Activated naive CD8-positive, alpha-beta T cell treated with anti-CD3 and anti-CD28 coated beads, Interleukin-2, amount 50 U/mL, for 24 hours (primary cell): ENCODE measurements at places on chromosomes 2 and 18.

- no peak for DNase-seq
Measured at GRCh38 chr2:181240844-181241243, 216.3 kb upstream of the ITGA4 start.

DNA sequence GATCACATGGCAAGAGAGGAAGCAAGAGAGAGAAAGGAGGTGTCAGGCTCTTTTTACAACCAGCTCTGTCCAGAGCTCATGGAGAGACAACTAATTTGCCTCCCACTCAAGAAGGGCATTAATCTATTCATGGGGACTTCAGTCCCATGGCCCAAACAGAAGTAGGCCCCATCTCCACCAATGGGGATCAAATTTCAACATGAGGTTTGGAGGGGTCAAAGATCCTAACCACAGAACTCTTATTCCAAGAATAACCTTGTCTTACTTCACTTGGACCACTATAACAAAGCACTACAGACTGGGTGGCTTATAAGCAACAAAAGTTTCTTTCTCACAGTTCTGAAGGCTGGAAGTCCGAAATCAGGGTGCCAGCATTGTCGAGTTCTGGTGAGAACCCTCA lies 31.8 kb downstream of the GRB14 start:
- DNase-seq, result no peak

GRCh38 chr18:55351241-55351691 lies 236.7 kb downstream of the TCF4 start:
- DNase-seq, result no peak

GRCh38 chr2:237090906-237091305 lies 5.2 kb downstream of the COPS8 start:
- no peak for DNase-seq

DNA sequence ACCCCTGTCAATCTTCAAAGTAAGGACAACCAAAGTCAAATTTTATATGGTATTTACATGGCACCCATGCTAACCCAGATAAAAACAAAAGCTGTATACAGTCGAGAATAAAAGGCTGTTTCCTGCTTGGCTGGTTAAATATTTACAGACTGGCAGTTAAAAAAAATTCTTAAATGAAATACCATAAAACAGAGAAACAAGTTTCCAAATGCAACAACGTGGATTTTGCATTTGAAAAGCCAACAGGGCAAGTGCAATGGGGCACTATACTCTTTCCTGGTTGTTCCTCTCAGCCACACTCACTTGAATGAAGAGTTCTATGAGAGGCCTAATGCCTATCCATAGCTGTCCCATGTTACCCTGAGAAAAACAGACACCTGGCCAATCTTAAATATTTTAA lies 6.1 kb upstream of the NR4A2 start:
- DNase-seq, result no peak

GRCh38 chr2:16625759-16626158 lies 39.9 kb downstream of the CYRIA start:
- DNase-seq, result no peak

GRCh38 chr18:6737833-6738232 lies 8.3 kb downstream of the ARHGAP28 start:
- DNase-seq, result no peak

DNA sequence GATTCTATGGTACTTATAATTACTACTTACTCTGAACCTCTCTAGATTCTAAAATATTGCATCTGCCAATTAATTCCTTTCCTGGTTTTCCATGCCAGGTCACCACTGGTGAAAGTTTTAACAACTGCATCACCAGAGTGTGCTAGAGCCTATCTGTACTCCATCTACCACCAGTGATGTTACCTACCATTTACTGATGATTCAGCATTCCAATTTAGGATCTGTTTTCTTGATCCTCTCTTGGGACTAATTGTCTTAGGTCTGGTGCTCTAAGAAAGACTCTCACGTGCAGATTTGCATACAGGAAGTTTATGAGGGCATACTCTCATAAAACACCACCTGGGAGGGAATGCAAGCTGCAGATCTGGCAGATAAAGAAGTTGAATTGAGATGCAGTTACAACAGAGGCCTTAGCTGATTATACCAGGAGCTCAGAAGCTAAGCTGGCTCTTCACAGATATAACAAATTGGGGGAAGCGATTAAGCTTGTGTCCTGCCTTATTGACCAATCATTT lies 347.6 kb upstream of the VRK2 start:
- DNase-seq, result no peak

DNA sequence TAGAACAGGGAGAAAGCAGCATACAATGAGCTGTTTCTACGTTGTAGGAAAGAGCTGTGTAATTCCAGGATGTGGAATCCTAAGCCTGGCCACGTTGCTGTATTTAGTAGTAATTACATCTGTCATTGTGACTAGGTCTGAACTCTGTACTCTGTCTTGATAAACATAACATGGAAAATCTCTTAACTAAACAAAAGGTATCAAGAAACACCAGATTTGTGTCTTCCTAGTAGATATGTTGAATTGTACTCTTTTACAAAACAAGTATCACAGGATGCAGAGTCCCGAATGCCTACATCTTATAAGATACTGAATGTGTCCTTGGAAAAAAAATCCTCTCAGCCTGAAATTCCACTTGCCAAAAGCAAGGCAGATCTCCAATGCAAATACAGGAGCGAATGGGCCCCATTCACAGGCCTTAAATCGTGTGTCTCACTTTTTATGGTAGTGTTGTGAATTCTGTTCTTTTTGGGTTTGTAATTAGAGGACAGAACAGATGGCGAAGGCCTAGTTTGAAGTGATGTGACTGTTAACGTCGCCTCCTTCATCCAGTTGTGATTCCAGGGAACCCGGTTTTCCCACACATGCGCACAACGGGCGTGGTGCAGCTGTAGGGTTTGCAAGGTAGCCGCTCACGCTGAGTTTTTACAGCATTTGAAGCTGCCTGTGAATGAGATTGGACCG lies 246.5 kb downstream of the GBX2 start:
- DNase-seq, result no peak

DNA sequence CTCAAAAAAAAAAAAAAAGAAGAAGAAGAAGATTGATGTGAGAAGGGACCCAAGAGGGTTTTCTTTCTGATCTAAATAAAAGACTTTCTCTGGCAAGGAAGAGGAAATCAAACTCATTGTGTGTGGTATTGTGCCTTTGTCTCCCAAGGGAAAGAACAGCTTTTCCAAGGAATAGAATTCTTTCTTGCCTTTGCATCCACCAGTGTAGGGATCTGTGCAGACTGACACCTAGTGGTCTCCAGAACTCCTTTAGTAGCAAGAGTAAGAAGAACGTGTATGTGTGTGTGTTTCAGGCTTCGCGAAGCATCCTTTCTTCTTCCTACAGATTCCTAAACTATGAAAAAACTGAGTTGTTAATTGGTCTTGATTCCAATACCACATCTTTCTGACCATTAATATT lies 33.5 kb upstream of the CRIM1 start:
- no peak for DNase-seq

- DNase-seq, result no peak
Measured at GRCh38 chr18:5582849-5583681, 39.3 kb upstream of the EPB41L3 start.

DNA sequence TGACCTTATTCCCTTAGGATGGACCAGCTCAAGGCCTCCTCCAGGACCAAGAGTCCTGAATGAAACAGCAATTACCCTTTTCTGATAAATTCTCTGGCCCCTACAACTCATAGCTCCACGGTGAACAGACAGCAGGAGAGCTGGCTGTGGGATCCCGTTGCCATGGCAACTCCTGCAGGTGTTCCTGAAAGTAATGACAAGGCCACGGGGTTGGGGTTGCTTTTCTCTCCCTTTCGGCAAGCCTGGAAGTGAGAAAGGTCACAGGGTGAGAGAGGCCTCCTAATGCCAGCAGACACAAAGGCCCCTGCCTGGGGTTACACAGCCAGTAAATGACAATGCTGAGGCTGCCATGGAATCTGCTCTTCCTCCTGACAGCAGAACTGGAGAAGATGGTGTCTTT lies 403.0 kb downstream of the NBAS start:
- DNase-seq, result no peak

DNA sequence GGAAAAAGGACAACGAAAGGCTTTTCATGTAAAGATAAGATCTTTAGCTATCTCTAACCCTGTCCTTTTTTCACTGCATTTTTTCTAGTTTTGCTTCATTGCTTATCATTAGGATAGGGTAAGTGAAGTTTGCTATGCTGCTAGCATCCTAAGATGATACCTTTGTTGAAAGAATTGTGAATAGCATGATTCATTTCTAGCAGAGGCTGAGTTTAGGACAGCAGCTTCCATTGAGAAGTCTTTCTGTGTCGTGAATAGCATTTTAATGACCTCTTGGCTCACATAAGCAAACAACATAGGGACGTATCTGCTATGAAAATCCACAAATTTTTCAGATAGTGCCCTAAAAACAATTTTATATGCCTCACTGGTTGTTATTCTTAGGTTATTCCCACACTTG lies 36.4 kb upstream of the GAREM2 start:
- DNase-seq, result no peak

DNA sequence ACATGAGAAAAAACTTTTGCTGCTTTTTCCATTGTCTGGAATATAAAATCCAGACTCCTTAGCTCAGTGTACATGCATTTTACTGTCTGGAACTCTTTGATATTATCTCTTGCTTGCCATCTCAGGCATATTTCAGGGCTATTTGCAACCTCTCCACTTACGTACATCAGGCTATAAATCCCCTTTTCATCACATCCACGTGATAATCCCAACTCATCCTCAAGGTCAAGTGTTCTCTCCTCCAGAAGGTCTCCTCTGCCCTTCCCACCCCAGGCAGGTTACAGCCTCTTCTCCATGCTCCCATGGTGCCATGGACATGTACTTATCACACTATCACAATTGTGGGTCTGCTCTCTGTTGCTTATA lies 202.5 kb upstream of the RBMS1 start:
- DNase-seq, result no peak

DNA sequence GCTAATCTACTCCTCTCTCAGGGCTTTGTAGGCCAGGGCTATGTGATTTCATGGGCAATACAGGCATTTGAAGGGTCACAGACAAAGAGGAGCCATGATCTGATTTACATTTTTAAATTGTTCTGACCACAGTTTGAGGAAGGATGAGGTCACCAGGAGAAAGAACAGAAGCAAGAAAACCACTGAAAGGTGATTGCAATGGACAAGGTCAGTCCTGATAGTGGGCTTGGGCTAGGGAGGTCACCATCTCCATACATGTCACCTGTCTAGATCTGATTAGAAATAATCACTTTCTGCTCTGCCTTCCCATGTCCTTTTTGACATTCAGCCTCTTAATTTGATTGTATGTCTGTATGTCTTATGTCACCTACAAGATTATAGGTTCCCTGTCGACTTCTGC lies 248.9 kb upstream of the CWC22 start:
- DNase-seq, result no peak

DNA sequence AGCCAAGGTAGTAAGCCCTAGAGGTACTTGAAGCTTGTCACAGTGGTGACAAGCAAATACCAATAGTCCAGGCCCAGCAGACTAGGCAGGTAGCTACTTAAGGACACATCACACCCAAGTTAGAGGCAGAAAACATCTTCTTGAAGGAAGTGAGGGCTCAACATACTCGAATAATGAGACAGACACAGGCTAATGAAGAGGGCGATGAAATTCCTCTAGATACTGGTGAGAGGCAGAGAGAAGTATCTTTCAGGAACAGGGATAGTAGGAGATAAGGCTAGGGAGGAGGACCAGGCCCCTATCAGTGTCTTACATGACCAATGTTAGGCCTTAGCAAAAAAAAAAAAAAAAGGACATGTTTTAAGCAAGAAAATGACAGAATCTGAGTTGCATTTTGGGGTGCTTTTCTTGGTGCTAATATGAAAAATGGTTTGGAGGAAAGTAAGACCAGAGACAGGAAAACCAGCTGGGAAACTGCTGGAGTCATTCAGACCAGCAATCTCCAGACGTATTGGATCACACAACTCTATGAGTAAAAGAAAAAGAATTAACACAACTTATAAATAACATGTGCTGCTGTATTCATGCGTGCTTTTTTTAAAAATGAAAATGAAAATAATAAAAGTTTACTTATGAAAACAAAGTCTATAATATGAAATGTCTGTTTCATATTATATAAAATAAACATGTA lies 37.7 kb downstream of the COBLL1 start:
- no peak for DNase-seq

DNA sequence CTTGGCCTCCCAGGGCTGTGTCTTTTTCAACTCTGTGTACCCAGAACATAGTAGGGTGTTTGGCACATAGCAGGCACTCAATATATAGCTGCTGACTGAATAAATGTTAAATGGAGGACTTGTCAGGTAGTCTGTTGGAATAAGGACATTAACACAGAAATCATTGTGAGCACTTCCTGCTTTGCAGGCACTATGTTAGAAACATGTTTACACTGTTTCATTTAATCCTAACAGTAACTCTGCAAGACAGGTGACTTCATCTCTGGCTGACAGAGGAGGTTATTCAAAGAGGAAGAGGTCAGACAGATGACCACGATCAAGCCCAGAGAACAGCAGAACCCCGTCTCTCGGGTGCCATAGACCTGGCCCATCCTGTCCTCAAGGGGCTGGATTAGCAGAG lies 28.0 kb upstream of the PIEZO2 start:
- no peak for DNase-seq

- DNase-seq, result no peak
Measured at GRCh38 chr2:141522048-141522447, 608.8 kb downstream of the LRP1B start.

DNA sequence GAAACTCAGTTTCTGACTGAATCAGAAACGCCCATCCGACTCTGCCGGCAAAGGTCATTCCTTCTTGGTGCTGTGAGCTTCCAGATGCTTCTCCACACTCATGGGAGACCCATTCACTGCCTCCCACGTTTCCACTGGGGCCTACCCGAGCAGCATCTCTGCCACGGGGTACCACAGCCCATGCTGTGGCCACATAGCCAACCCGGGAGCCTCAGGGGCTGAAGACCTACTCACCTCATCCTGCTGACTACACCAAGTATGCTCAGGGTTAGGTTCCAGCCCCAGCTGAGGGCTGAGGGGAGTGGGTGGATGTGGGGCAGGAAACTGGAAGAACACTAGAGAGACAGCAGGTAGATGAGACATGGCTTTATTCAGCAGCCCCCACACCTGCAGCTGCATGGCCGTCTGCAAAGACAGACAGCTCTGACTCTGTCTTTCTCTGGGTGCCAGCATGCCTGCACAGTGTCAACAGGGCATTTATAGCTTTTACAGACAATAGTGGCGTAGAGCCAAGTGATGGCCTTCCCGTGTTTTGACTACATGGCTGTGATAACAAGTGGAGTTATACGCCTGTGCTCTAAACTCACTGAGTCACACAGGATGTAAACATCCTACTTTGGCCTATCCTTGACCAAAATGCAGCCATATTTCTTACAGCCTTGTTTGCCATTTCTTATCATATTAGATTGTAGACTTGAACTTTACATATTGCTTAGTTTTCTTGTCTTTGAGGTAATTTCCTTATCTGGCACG lies 16.5 kb upstream of the KLHL23 start:
- DNase-seq, result no peak
